ENCODE measurements at places on chromosomes 4 and X. TPM values are rescaled to one million over a fixed set of nuclear protein-coding genes. Genes with fewer than 3 reads are reported as not detected.

DNA sequence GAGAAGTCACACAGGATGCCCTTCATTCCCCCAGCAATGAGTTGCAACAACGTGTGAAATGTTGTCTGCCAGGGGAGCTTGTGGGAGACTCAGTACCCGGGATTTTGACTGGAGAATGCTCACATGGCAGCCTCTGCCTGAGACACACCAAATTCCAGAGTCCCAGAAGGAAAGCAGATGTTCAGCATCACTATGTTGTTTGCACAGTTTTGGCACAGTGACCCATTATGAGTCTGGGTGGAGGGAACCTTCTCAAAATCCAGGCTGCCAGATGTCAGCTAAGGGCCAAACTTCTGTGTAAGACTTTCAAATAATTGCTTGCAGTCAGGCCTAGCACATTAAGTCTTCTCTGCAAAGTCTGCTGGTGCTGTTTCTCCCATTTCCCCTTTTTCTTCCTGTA, 1029.7 kb upstream of the TENM3 start:
- DNase-seq = no peak

DNA sequence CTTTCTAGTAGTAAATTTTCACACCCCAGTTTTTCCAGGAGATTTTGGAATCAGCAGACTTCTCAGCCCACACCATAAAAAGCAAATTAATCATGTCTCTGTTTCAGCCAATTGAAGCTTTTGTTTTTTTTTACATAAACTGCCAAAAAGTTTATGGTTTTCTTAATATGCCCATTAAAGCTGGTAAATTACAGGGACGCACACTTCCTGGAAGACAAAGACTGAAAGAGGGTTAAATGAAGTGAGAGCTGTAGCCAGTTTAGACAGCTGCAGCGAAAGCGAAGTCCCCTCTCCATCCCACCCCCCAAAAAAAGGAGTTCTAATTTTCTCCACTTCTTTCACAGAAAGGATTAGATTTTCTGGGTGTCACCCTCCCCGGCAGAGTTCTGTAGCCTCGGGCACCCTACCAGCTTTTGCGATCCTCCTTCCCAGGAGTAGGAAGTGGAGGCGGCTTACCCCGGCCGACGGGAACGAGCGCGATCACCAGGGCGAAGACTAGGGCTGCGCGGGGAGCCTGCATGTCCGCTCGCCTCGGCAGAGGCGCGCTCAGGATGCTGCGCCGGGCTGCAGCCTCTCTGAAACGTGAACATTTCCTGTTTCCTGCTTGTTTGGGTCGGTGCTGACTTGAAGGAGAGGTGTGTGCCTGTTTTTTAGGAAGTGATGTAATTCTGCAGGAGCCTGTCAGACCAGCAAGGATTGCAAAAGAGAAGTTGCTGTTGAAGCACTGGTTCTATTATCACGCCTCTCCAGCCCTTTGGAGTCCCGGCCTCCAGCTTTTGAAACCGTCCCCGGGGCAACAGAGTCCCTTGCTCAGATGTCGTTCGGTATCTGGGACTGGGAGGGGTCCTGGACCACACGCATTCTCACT, at the start of gene TMEM154:
TMEM154 (minus strand) TSS at position 584 of the 868 bp plus-strand sequence; CDS start at position 520, 64 bp downstream.
- peak; percentile 89 for DNase-seq

Gene OTC
- total RNA-seq = not detected

DNA sequence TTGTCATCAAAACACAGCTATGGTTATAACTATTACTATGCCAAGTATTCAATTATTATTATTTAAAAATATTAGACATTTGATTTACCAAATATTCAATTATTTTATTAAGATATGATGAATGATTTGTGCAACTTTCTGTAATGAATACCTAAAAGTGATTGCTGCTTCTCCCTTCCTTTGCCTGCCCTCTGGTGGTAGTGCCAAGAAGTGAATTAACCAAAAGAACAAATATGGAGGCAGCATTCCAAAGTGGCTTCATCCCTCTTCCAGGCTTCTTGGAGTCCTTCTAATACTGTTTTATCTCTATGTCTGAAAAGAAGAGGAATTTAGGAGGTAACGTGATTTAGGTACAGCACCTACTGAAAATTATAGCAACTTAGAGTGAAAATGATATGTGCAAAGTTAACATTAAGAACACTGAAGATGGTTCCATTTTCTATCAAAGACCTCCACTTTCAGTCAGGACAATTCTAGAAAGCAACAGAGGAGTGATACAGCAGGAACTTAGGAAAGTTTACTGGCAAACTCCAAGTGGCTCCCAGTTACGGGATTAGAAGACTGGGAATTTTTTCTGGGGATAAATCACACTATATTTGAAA, 43.0 kb downstream of the ENPEP start:
- DNase-seq = no peak

DNA sequence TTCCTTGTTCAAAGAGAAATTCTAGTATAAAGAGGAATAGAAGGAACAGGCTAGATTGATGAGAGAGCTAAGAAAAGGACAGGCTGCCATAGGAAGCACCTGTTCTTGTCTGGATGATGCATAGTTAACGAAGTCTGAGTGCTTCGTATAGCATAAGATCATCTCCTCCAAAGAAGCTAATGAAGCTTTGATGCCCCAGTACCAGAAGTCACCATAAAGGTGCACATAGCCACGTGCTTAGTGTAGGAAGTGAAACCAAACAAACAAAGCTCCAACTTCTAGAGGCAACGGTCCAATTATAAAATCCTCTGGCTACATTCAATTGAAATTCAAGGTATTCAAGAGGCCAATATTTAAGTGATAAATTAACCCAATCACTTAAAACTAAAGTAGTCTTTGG, 31.0 kb downstream of the AFAP1 start:
- no peak for DNase-seq

- DNase-seq = no peak
These were observed 13.7 kb downstream of the KLKB1 start for GRCh38 chr4:186240848-186241491.

DNA sequence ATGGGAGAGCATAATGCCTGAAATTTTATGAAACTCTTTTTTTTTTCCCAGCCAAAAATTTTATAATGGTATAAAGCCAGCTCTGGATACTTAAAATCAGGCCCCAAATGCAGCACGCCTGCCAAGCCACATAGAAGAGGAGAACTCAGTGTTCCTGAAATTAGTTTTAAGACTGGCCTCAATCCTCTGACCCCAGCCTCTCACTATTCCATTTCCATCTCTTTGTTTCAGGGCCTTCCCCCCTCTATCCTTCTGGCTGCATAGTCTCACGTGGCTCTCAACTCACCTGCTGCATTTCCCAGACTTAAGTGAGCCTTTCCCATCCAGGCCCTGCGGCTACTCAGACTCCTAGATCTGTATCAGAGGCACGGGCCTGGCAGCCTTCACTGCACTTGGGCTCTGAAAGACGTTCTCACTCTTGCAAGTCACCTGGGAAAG, 5.2 kb upstream of the CBR4 start:
- no peak for DNase-seq

DNA sequence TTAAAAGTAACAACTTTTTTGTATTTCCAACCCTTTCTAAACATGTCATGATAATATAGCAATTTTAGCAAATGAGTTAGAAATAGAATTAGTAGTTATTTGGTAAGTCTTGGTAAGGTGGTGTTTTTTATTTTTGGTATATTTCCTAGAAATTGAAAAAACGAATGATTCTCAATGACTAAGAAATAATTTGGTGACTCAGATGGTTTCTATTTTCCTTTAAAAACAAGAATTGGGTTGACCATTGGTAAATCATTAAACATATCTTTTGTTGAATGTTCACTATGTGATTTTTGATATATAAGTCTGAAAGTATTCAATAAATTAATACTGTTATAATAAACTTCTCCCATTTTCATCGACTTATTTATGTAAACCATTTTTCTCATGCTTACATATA, 206.2 kb upstream of the BANK1 start:
- DNase-seq = no peak

- DNase-seq = no peak
These were observed 388.0 kb upstream of the GALNT7 start for GRCh38 chr4:172780566-172781081.

Gene SPINK2
- not detected for total RNA-seq

Gene BEX5
- total RNA-seq = not detected

DNA sequence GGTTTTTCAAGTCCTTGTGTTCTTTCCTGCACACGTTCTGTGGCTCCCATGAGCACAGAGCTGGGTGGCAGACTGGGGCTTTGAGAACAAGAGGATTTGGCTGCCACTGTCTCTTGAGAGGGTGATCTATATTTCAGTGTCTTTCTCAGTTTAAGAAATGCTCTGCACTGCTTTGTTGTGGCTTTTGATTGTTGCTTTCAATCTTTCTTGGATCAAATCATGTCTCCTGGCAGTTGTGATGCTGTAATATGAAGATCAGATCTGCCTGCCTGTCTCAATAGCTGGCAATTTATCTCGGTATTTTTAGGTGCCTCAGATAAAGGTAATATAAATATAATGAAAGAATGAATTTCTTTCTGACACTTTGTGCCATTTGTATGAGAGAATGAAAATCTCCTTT, 273.3 kb upstream of the LCORL start:
- DNase-seq = no peak

DNA sequence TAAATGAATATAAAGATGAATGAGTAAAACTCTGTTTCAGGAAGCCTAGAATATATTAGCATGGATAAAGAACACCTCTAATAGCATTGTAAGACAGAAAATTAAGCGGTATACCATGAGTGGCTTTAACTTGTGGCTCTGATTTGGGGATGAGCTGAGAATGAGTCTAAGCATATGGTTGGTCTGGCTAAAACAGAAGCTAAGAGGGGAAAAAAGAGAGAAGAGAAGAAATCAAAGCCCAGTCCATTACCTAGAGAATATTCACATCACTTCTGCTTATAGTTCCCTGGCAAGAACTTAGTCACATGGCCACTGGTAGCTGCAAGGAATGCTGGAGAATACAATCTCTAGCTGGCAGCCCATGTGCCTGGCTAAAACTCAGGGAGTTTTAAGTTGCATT, 414.5 kb downstream of the PRDM5 start:
- no peak for DNase-seq

DNA sequence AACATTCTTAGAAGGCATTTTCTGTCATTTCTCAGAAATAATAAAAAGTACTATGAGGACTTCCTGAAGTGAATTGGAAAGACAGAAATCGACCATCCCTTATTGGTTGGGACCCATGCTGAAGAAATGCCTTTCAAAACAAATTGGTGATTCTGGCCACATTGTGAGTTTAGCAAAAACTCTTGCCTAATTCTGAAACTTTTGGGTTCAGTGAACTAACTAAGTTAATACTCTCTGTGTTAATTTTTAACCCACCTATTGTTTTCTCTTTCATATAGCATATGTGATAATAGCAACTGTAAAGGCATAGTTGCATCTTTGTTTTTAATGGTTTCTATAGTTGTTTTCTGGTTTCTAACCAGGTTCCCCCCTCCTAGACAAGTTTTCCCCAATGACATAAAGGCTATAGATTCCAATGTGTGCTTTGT, 129.3 kb upstream of the FAT1 start:
- DNase-seq = no peak

DNA sequence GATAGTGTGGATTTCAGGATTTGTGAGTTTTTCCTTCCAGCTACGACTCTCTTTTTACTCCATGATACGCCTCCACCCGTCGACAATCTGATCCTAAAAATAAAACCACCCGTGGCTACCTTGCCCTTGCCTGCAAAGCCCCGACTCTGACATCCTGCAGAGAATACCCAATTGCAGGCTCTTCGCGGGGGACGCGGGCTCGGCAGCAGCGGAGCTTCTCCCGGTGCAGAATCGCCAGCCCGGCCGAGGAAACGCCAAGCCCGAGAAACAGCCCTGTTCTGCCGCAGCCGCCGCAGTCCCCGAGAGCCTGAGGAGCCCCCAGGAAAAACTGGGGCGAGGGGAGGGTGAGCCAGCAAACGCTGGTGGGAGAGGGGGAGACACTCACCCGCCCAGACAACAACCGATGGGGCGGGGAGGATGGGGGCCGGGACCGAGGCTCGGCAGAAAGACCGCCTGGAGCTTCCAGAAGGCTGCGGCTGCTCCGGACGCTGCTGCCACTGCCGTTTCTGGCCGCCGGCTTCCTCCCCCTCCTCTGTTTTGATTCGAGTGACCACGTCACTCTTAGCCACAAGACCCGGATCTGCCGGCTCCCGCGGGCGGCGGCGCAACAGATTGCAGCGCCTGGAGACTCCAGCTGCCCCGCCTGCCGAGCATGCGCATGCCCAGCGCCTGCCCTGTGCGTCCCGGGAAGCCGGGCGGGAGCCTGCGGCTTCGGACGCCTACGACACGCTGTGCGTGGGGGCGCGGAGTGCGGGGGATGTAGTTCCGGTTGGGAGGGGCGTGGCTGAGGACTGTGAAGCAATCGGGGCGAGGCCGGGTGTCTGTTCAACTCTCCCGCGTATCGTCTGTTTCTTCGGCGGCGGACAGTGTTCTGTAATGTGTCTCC, at the start of gene SMIM14:
SMIM14 (minus strand) TSS at position 512 of the 886 bp plus-strand sequence. CDS start 33,720 bp downstream, outside the sequence.
- DNase-seq = peak; percentile 99

GRCh38 chr4:2689825-2690700, 66.1 kb downstream of the TNIP2 start:
- DNase-seq = no peak

Gene CT55
- total RNA-seq = not detected

Gene BANK1
- total RNA-seq = 0.22 TPM

GRCh38 chr4:76096076-76096475, 21.6 kb downstream of the ART3 start:
- DNase-seq = no peak

- DNase-seq = peak; percentile 62
These were observed at the start of gene SHROOM2 for GRCh38 chrX:9785944-9786797. Gene SHROOM2, plus strand, starts transcription at chrX:9786429. Its CDS starts 117 bp downstream, at chrX:9786546.

DNA sequence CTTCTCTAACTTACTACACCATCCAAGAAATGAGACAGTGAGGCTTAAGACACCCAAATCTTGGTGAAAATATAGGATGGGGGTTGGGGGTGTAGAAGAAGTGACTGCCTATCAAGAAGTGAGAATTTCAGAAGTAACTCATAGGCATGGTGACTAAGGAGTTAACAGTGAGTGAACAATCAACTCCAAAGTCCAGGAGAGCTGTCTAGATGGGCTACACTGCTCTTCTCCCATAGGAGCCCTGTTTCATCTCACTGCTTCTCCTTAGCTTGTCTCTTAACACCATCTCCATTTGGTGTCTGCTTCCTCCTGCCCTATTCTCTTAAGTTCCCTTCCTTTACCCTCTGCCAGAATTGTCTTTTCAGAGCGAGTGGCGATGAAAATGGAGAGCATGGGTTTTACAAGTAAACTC, 22.7 kb downstream of the FABP2 start:
- DNase-seq = no peak

GRCh38 chr4:176198316-176198903, 3.0 kb upstream of the SPATA4 start:
- no peak for DNase-seq

All from cardiac septum (tissue), 1 donor.